ENCODE measurements at places on chromosomes 6 and 20. TPM values are rescaled to one million over a fixed set of nuclear protein-coding genes. Genes with fewer than 3 reads are reported as not detected.

The ADGB gene
- total RNA-seq: not detected

The NKX2-2 gene
- total RNA-seq: not detected

The KIF13A gene
- 33.5 TPM for total RNA-seq

The DDO gene
- not detected for total RNA-seq

The CENPQ gene
- total RNA-seq: 5.4 TPM

The PRR18 gene
- not detected for total RNA-seq

The PNRC1 gene
- total RNA-seq: 158 TPM

The POPDC3 gene
- total RNA-seq: 7.3 TPM

The SLC22A16 gene
- total RNA-seq: not detected

The MRAP2 gene
- 0.15 TPM for total RNA-seq

The TMEM217 gene
- total RNA-seq: 4.6 TPM

The RRAGD gene
- total RNA-seq: 0.49 TPM

The KCNB1 gene
- 3.0 TPM for total RNA-seq

The HSD17B8 gene
- total RNA-seq: 26.6 TPM

The FAM209B gene
- total RNA-seq: not detected

The VGLL2 gene
- total RNA-seq: not detected

The FAM209A gene
- 0.42 TPM for total RNA-seq

The PHACTR2 gene
- 34.4 TPM for total RNA-seq

The LRRN4 gene
- not detected for total RNA-seq

The TTK gene
- total RNA-seq: 11.9 TPM
